D341Med (cell line): ENCODE measurements at places on chromosomes 5 and 9.

DNA sequence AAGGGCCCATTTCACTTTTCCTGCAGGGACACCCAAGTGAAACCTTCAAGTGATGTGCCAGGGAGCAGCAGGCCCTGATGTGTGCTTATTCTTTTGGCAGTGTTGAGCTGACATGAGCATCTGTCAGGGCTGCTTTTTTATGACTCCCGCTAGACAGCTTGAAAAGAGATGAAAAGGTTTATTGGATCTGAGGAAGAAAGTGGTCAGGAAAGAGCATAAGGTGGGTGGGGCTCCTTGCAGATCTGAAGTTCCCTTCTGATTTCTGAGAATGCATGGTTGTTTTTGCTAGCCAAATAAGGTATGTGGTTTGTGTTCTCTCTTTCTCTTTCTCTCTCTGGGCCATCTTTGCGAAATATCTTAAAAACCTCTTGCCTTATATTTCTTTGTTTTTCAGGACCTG, 316.1 kb downstream of the DMRT2 start:
- no peak for DNase-seq

GRCh38 chr9:79300068-79300467, 271.7 kb upstream of the TLE4 start:
- DNase-seq = no peak

GRCh38 chr9:76365028-76365427, 29.2 kb downstream of the RFK start:
- DNase-seq = peak; percentile 37

- DNase-seq = no peak
Measured at GRCh38 chr9:100452894-100453293, 20.1 kb upstream of the TMEFF1 start.

DNA sequence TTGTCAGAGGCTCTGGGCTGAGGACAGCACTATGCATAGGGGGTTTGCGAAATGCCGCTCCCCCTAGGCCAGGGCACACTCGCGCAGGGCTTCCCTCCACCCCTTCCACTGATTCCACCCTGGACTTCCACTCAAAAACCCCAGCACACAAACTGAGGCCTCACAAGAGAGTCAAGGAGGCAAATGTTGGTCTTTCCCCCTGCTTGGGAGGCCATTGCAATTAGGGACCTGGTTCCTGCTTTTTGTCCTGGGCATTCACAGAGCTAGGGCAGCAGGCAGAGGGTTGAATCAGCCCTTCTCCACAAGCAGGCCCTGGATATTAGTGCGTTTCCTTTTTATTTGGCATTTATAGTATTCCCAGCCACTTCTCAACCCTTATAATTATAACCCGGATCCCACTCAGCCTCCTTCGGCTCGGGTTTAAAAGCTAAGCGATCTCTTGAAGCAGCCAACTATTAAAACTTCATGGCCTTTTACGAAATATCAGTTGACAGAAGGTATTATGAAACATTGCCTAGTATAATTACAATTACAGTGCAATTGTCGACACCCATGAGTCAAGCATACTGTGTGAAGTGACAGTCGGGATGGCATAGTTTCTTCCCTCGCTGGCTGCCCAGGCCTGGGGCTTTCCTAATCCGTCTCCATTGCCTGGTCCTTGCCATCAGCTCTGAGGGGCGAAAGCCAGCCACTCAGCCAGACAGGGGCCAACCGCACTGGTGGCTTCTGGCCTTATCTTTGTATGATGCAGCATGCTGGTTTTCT, 285.5 kb upstream of the MAP3K1 start:
- no peak for DNase-seq

- no peak for DNase-seq
Measured at GRCh38 chr5:138448481-138449398, 9.9 kb downstream of the REEP2 start.
